Amniotic stem cell (primary cell): ENCODE measurements at places on chromosomes 2 and 18.

DNA sequence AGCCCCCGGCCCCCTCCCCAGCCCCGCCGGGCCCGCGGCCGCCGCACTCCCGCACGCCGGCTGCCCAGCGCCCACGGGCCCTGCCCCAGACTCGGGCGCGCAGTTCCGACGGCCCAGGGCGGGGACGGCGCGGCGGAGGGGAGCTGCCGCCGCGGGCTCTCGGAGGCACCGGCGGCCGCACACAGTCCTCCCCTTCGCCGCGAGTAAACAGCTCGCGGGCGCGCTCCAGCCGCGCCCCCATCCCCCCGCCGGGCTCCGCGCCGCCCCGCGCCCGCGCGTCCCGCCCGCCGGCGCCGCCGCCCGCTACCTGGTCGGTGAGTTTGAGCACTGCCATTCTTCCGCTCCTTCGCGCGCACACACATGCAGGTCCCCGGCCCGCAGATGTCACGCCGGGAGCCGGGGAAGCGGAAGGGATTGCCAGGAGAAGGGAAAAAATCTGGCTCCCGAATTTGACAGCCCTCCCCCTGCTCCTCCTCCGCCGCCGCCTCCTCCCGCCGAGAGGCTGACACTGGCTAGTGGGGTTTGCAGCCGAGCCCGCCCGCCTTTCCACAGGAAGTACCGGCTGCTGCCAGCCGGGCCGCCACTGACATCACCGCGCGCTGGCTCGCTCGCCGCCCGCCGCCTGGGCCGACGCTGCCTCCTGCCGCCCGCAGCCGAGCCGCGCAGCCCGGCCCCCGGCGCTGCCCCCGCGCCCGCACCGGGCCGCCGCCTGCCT is at the start of gene ANKRD44:
ANKRD44 (minus strand) TSS at position 510 of the 715 bp plus-strand sequence; CDS start at position 334, 176 bp downstream.
- peak; percentile 77 for DNase-seq

GRCh38 chr2:196233021-196233804 is 61.8 kb upstream of the STK17B start:
- peak; percentile 49 for DNase-seq

GRCh38 chr2:56519806-56520205 is 336.0 kb downstream of the CCDC85A start:
- no peak for DNase-seq

DNA sequence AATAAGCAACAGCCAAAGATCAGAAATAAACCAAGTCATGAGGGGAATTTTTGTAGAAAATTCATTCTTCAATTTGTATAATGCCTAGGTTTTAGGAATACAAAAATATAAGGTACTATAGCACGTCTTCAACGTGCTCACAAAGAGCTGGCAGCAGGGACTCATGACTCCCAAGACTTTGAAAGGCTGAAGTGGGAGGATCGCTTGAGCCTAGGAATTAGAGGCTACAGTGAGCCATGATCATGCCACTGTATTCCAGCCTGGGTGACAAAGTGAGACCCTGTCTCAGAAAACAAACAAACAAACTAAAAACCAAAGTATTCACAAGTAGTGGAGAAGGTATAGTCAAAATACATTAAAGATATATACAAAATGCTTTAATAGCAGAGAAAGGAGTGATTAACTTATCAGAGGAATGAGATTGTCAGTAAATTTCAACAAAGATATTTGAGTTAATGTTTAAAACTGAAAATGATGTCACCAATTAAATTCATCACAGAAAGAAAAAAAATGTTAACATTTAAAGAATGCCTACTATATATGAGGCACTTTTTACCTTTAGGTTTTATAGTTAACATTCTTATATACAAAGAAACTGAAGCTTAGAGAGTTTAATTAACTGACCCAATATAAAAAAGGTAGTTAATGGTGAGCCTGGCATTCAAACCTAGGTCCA is 3.2 kb downstream of the WDR33 start:
- no peak for DNase-seq

GRCh38 chr2:1750933-1751766 is 6.8 kb upstream of the PXDN start:
- peak; percentile 61 for DNase-seq

- DNase-seq, result peak; percentile 4
Observed at GRCh38 chr2:36287363-36288275, 68.0 kb upstream of the CRIM1 start.
